ENCODE measurements at places on chromosomes 12 and 14.

GRCh38 chr14:61609884-61610283 is 85.4 kb upstream of the HIF1A start:
- DNase-seq: no peak

GRCh38 chr12:104738331-104738730 is 219.8 kb downstream of the SLC41A2 start:
- no peak for DNase-seq

- DNase-seq: no peak
Observed at GRCh38 chr12:113769305-113769704, 196.8 kb downstream of the RBM19 start.

GRCh38 chr12:80925237-80925636 is 12.5 kb downstream of the LIN7A start:
- no peak for DNase-seq

DNA sequence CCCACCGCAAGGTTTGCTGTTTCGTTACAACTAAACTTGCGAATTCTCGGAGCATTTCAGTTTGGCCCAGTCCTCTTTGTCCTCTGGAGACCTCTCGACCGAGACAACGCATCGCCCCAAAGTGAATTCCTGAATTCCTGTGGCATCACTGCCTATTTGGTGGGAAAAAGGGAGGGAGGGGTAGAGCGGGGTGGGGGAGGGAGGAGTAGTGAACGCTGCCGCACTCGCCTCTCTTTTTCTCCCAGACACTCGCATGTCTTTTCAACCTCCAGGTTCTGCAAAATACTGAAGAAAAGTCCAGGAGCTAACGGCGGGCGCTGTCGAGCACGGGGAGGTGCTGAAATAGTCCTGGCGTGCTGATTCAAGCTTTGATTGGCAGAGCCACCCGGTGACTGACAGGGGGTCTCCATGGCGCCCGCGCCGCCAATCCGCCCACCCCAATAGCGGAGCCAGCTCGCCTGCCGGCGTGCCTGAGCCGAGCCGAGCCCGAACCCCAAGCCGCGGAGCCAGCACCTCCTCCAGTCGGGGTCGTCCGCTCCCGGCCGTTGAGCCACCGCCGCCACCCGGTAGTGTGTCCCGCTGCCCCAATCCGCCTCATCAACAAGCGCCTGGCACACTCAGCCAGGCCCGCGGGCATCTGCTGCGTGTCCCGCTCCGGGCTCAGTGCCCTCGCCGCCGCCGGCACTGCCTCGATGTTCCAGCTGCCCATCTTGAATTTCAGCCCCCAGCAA is at the start of gene SIX6:
SIX6 (plus strand) TSS at position 440 of the 731 bp plus-strand sequence; CDS start at position 693, 253 bp downstream.
- DNase-seq: no peak

- no peak for DNase-seq
Observed at GRCh38 chr14:69699748-69700303, 67.1 kb upstream of the SRSF5 start.

DNA sequence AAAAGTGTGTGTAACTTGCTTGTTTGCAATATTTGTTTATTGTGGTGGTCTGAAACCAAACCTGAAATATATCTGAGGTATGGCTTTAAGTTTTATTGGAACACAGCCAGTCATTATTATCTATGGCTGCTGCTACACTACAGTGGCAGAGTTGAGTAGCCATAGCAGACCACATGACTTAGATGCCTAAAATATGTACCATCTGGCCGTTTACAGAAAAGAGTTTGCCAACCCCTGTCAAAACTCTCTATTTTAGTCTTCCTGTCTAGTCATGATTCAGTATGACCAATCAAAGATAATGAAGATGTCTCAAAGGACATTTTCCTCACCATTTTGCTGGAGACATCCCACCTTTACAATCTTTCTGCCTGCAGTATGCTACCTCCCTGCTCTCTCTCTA is 242.3 kb downstream of the ANO6 start:
- no peak for DNase-seq

DNA sequence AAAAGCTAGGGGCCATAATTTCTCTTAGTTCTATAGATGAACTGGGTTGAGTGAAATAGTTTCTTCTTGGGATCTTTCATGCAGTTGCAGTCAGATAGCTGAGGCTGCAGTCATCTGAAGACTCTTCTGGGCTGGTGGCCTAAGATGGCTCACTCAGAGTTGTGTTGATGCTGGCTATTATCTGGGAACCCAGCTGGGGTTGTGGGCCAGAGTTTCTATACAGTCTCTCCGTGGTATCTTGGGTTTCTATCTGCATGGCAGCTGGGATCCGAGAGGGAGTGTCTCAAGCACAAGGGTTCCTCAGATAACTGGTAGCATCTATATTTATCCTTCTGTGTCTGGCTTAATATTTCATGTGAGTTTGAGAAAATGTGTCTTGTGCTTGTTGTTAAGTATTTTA is 21.1 kb downstream of the AVPR1A start:
- no peak for DNase-seq

GRCh38 chr12:30546121-30546520 is 149.5 kb downstream of the IPO8 start:
- DNase-seq: no peak

DNA sequence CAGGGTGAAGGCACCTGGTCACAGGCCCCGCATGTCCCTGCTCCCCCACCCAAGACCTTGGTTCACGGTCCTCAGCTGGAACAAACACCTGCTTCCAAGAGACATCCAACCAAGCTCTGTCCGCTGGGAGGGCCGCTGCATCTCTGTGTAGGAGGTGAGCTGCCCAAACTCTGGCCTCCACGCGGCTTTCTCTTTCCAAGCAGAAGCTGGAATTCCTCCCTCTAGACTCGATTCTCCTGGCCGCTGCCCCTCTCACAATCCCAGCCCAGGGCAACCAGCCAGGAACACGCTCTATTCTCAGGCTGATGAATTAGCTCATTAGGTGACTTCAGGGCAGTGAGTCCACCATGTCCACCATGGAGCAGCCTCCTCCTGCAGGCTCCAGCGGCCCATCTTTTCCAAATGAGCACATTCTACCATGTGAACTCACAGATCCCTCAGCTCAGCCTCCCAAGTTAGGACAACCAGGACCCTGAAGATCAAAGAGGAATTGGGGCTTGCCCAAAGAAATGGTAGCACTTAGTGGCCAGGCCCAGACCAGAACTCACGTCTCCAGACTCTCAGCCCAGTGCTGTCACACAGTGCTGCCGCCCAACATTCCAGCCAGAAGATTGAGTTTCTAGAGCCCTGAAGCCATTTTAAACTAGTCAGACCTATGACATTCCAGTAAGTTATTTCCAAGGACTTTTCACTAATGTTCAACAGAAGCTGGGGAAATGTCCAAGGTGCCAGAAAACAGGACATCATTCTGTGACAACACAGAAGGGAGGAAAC is 146.6 kb downstream of the ANO2 start:
- no peak for DNase-seq

GRCh38 chr12:52151837-52152783 is 39.7 kb downstream of the KRT80 start:
- no peak for DNase-seq

- no peak for DNase-seq
Observed at GRCh38 chr14:99393059-99393655, 87.5 kb downstream of the SETD3 start.

DNA sequence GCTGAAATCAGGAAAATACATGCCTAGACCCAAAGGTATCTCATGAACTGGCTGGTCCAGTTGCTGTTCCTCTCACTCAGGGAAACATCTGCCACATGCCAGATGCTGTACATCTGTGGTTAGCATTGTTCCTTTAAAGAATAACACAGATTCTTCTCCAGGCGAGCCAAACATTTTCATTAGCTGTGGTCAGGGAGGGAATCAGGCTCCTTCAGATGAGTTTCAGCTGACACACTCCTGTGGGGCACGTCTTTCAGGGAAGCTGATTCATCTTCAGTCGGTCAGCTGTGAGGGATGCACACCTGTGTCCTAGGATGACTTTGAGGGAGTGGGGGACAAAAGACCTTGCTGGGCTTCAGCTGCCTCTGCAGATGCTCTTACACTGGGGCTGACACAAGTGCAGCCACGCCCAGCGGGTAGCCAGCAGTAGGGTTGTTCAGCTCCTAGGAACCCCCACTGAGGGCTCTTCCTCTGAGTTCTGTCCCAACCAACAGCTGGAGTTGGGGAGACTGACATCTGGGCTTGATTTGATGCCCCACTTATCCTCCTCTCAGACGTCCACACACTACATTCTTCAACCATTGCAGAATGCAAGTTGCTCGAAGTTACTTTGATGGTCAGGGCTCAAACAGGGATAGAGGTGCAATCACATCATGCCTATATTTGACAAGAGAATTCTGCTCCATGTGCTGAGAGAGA is 155.0 kb downstream of the NUAK1 start:
- no peak for DNase-seq

DNA sequence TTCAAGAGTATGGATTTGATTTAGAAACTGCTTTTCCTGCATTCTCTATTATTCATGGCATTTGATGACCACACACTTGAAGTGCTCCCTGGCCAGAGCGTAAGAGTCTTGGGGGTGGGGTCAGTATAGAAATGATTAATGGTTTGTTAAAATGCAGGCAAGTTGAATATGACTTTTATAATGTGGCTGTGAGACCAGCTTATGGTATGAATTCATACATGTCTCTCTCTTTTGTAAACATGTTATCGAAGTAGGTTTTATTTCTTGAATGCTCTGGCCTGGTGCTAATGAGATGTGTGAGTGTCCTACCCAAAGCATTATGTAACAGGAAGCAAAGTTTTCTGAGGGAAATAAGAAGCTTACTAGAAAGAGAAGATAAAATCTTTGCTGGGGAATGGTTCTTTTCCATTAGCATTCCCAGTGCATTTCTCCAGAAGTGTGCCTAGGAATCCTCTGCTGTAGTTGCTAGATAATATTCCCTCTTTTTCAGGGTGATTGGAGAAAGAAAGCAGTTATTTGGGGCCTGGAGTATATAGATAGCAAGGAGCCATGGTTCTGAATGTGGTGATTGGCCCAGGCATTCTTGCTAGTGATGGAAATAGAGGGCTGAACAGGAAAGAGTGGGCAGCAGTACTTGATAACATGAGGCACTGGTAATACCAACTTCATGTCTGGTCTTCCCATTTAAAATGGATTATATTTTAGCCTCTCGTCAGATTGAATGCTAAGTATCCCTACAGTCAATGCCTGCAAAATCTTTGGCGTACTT is 289.7 kb downstream of the RAD51B start:
- DNase-seq: no peak

- no peak for DNase-seq
Observed at GRCh38 chr12:2112401-2112800, 59.6 kb downstream of the CACNA1C start.

DNA sequence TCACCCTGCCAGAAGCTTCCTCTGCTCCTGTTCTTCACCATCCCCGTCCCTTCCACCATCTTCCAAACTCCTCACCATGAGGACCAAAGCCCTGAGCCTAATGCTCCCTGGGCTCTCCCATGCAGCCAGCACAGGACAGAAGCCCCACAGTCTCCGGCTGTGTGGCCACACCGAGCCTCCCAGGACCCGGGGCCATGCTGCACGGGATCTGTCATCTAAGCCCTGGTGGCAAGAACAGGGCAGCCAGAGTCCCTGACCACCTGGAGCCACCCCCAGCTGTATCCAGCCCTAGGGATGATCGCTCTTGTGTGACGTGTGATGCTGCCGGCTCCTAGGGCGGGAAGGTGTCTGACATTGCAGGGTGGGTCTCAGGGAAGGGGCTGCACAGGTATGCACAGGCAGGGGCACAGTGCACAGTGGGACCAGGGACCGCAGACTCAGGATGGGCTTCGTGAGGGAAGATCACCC is 8.1 kb downstream of the TMEM179 start:
- DNase-seq: no peak

Data from vagina (tissue), 2 donors.